ENCODE measurements at places on chromosomes 2 and 18.

- peak; percentile 97 for DNase-seq
Observed at GRCh38 chr2:40240070-40240469, 211.8 kb downstream of the SLC8A1 start.

GRCh38 chr18:61606068-61606660, 272.9 kb downstream of the CDH20 start:
- DNase-seq = peak; percentile 77

- DNase-seq = no peak
Observed at GRCh38 chr18:5973099-5973498, 77.8 kb upstream of the TMEM200C start.

GRCh38 chr2:174762464-174762863, 1.8 kb downstream of the CHRNA1 start:
- no peak for DNase-seq

DNA sequence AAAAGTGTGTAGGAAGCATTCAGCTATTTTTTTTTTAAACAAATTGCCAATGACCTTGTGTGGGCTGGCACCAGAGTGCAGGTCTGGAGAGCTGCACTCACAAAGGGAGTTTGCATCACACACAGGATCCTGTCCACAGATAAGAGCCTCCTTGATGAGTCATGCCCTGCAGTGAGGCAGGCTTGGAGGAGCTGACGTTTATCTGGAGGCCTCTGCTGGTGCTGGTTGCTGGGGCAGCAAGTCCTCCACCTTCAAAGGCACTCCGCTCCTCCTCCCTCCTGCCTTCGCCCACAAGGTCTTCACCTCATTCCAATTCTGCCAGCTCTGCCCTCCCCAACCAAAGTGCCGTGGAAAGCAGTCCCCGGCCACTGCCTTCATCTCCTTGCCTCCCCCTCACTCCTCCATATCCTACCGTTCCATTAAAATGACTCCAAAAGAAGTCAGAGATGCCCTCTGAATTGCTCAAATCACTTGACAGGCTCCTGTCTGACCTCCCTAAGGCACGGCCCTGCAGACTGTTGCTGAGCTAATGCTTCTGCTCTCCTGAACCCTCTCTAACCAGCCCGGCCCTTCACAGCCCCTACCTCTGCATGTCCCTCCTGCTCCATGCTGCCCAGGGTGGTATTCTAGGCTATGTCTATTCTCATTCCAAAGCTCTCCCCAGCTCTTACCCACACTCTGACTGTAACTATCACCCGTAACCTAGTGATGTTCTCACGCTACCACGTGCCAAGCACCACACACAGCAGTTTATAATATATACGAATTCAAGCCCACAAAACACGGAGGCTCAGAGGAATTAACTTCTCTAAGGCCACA, 30.9 kb downstream of the LONRF2 start:
- peak; percentile 92 for DNase-seq

DNA sequence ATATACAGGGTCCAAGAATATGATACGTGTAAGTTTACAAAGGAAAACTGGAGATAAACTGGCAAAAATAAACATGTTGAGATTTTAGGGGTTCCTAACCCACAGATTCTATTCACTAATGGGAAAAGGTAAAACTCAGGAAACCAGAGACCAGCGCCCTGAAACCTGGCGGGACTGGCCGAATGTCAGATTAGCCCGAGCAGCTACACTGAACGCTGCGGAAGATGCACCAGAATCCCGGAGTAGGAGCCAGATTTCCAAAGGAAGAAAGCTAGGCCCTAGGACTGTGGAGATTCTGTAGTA, 679 bp upstream of the WDR75 start:
- no peak for DNase-seq

- no peak for DNase-seq
Observed at GRCh38 chr2:98473995-98474780, 29.5 kb downstream of the INPP4A start.

- DNase-seq = no peak
Observed at GRCh38 chr2:65282477-65283053, 54.9 kb downstream of the ACTR2 start.

DNA sequence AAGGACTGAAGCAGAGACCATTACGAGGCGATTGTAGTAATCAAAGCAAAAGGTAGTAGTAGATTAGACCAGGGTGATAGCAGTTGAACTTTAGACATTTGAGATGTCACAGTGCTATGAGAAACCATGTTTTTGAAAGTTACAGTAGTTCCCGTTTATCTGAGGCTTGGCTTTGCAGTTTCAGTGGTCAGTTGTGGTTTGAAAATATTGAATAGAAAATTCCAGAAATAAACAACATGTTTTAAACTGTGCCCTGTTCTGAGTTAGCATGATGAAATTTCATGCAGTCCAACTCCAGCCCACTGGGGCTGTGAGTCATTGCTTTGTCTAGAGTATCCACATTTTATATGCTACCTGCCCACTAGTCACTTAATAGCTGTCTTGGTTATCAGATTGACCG, 47.5 kb downstream of the ZNF638 start:
- peak; percentile 81 for DNase-seq

GRCh38 chr2:239544918-239545465, 144.2 kb upstream of the HDAC4 start:
- DNase-seq = no peak

- DNase-seq = no peak
Observed at GRCh38 chr2:176567361-176567760, 298.1 kb downstream of the MTX2 start.

DNA sequence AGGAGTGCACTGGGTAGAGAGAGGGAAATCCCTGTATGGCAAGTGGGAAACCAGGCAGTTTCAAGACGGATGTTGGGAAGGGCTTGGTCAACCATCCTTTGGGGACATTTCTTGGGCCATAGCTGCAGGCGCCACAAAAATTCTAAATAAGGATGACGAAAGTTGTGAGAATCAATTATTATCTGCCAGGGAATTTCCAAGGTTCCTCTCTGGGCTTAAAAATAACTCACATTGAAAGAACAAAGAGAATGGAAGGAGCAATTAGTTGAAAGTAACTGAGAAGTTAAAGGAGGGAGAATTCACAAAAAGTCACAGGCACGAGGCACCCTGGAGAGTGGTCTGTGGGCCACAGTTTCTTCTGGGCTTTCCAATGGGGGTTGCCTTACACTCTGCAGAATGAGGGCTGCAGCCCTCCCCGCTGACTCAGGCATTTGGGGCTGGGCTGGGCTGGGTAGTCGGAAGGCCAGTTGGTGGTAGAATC, 195.7 kb downstream of the SMAD7 start:
- DNase-seq = no peak

DNA sequence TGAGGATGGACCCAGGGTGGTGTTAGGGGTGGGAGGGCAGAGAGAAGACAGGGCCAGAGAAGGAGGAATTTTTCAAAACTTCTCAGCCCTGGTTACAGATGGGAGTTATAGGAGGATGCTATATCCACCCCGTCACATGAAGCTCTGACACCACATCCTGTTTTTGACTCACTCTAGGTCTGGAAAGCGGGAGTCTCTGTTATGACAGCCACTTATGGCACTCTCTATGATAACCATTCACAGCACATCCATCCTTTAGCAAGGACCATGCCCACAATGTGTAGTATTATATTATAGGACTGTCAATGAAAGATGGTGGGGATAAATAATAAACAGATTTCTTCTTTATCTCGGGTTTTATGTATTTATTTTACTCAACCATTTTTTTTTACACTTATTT, 461.2 kb downstream of the CDH2 start:
- peak; percentile 61 for DNase-seq

- no peak for DNase-seq
Observed at GRCh38 chr2:168180483-168180882, 66.9 kb downstream of the STK39 start.

DNA sequence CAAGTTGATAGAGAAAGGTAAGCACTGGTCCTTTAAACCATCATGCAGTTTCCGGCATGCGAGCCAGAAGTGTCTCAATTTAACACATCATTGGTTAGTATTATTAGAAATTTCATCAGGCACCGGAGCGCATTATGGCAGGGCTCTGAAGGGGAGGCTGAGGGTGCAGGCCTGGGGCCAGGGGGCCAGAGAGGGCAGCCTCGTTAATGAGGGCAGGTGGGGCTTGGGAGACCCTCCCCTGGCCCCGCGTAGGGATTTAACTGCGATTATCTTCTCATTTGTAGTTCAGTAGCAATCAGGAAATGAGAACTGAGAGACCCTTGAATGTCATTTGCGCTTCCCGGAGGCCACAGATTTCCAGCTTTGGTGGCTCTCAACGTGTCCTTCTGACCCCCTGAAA, 246.4 kb downstream of the KLHL29 start:
- DNase-seq = no peak

GRCh38 chr2:75221862-75222261, 22.5 kb upstream of the TACR1 start:
- DNase-seq = peak; percentile 87

GRCh38 chr2:60068755-60069154, 484.7 kb downstream of the BCL11A start:
- DNase-seq = no peak

DNA sequence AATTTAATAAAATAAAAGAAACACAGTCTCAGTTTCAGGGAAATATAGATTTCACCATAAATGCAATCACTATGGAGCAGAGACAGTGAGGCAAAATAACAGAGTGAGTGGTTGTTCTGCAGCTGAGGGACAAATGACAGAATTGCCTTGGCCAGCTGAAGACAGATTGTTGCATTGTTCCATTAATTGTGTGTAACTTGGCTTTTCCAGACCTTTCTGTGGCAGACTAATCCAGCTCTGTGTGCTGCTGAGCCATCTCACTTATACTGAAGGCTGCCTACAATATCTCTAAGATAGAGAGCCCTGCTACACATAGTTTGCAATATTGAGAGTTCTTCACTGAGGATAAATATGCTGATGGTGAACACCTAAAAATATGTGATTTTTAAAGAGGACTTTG, 11.5 kb downstream of the LRRTM1 start:
- no peak for DNase-seq

DNA sequence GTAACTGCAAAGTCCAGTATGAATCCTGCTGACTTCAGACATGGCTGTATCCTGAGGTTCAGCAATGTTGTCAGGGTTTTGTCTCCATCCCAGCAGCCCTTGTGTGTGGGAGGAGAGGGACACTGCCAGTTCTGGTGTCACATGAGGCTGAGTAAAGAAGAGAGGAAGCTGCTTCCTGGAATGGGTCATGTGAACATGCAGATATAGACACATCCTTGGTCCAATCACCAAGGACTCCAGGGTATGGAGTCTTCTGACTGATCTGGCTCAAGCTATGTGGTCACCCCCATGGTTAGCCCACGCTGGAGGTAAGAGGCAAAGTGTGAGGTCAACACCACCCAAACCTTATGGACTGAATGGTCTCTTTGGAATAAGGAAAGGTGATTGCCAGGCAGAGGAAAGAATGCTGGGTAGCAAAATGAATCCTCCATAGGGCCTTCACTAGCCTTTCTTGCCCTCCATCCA, 134.4 kb upstream of the SLC1A4 start:
- DNase-seq = peak; percentile 58

DNA sequence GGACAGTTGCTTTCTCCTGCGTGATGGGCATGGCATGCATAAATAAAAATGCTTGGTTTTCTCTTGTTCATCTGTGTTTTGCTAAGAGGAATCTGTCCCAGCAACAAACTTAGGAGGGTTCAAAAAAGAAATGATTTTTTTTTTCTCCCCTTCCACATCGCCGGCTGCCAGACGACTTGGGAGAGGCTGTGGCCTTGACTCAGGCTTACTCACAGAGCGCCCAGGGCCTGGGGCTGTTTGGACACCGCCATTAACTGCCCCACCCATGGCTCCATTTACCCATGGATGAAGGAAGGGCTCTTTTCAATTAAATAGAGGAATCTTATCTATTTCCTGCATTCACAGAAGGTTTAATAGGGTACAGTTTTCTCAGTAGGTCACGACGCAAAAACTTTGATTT, 22.3 kb upstream of the SERPINB5 start:
- DNase-seq = peak; percentile 91

DNA sequence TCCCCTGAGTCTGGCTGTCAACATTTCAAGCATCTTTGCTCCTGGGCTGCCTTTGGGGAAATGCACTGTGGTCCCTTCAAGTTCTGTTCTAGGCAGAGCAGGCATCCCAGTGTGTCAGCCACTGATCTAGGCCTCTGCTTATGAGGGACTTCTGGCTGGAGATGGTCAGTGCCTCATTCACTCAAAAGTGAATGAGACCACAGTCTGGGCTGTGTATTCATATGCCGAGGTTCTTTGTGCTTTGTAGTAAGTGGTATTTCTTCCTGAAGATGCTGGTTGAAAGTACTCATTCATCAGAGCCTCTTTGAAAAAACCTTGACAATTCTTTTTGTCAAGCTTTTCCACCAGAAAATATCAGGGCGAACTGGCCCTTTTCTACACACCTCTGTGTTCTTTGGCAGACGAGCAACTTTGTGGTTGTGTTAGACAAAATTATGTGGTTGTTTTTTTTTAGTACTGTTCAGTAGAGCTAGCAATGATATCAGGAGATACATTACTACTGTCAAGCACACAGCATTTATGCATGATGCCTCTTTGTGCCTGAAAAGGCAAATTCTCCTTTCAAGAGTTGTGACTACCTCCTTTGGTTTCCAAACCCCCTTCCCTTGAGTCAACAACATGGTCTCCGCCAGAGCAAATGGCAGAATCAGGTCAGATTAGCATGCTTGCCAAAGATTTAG, 510.9 kb upstream of the NRP2 start:
- no peak for DNase-seq

DNA sequence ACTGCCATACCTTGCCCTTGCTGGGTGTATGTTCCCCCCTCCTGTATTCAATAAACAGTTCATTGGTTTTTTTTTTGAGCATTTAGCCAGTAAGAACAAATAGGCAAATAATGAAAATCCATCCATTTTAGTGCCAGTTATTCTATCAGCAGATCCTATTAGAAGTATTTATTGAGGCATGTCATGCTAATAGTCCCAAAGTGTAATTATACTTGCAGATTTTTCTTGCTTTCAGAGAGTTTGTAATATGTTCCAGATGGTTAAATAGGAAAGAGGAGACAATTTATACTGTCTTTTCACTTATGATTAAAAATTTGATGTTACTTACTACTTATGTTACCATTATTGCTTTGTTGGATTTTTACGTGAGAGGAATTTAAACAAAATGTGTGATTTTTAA, 127.6 kb downstream of the NCOA1 start:
- no peak for DNase-seq

DNA sequence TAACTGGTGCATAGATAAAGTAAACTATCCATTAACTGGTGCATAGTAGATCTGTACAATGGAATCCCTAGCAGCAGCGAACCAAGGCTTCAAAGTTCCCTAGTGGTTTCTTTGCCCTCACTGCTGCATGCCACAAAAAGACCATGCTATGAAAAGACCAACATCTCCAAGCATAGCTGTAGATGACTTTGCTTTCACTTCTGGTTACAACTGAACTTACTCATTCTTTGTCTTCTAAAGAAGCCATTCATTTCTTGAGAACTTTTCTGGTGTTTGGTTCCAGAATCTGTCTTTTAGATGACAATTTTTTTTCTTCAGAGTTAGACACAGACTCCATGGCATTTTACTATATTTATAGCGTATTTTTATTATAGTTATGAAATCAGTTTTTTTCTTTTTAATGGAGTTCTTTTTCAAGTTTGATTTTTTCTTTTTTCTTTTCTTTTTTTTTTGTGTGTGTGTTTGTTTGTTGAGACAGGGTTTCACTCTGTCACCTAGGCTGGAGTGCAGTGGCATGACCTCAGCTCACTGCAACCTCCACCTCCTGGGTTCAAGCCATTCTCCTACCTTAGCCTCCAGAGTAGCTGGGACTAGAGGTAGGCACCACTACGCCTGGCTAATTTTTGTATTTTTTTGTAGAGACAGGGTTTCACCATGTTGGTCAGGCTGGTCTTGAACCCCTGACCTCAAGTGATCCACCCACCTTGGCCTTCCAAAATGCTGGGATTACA, 63.6 kb downstream of the SLC35F5 start:
- no peak for DNase-seq

GRCh38 chr2:118844261-118845004, 3.0 kb downstream of the EN1 start:
- DNase-seq = no peak

GRCh38 chr18:75752740-75753263, 325.3 kb upstream of the SMIM21 start:
- no peak for DNase-seq
